Stimulated activated CD4-positive, alpha-beta T cell treated with anti-CD3 and anti-CD28 coated beads, Interleukin-2, amount 100 ng/mL, for 24 hours (primary cell): ENCODE measurements at places on chromosomes 5 and 9.

DNA sequence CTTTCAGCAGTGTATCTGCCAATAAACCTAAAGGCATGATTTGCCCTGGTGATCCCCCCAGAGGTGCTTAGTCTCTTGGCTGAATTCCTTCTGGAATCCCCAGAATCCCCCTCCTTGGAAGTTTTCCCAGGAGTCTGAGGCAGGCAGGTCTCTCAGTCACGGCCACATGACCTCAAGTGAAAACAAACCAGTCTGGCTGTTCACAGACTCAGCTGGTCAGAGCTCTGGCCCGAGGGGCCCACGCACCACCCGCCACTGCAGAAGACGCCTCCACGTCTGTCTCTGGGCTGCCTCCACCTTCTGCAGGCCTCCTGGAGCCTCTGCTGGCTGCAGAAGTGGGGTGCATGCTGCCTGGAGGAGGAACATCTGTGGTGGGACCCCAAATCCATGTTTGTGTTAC lies 52.5 kb downstream of the HRH2 start:
- DNase-seq: no peak

DNA sequence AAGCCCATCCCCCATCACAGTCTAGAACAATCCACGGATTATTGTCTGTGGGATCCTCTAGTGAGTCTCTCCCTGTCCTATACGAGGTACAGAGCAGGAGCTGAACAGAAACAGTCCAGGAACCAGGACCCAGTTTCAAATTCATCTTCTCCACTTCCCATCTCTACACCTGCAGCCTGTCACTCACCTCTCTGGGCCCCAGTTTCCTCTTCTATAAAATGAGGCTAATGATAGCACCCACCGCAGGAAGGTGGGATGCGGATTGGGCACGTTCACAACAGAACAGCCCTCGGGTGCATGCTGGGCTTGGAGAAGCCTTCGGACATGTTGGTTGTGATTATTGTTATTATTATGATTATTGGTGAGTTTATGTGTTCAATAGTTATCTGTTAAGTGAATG lies 78.5 kb downstream of the ANKRD33B start:
- no peak for DNase-seq

- DNase-seq: peak; percentile 41
Observed at GRCh38 chr9:114592356-114592755, 4.8 kb downstream of the ATP6V1G1 start.

DNA sequence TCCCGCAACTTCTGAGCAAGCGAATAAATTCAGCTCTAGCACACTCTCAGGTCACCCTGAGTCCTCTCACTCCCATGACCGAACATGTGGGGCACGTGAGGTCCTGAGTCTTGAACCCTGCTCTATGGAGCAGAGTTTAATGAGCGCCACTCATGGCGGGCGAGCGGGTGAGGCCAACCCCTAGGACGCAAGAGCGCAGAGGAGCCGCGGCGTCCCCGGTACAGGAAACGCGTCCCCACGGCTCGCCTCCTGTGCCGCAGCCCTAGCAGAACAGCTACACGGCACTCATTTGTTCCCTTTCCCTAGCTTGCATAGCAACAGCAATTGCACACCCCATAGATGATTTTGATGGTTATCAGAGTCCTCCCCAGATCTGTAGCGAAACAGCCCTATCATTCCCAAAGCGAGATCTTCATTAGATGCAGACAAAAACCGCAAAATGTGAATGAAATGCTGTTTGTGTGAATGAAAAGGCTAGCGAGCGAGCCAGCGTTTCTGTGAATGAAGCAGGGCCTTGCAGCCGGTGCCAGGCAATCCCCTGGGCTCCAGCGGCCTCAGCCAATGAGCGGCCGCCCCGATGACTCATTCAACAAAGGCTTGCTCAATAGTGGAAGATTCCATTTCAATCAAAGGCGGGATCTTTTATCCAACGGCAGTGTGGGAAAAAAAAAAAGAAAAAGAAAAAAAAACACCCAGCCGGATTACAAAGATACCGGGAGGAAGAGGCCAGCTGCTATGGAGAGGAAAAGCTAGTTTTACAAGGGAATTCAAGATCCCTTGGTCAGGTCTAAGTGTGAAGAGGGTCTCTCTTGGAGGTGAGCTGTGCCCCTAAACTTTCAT lies 1.5 kb upstream of the SHC3 start:
- peak; percentile 41 for DNase-seq

- no peak for DNase-seq
Observed at GRCh38 chr9:36245906-36246305, 12.3 kb downstream of the GNE start.
